ENCODE measurements at places on chromosomes 7 and 10.

- DNase-seq: no peak
These were observed 89.0 kb downstream of the THSD7A start for GRCh38 chr7:11743016-11743415.

GRCh38 chr10:29415876-29416275 is 127.0 kb downstream of the LYZL1 start:
- no peak for DNase-seq

- no peak for DNase-seq
These were observed 9.1 kb upstream of the ZNF316 start for GRCh38 chr7:6628045-6628444.

DNA sequence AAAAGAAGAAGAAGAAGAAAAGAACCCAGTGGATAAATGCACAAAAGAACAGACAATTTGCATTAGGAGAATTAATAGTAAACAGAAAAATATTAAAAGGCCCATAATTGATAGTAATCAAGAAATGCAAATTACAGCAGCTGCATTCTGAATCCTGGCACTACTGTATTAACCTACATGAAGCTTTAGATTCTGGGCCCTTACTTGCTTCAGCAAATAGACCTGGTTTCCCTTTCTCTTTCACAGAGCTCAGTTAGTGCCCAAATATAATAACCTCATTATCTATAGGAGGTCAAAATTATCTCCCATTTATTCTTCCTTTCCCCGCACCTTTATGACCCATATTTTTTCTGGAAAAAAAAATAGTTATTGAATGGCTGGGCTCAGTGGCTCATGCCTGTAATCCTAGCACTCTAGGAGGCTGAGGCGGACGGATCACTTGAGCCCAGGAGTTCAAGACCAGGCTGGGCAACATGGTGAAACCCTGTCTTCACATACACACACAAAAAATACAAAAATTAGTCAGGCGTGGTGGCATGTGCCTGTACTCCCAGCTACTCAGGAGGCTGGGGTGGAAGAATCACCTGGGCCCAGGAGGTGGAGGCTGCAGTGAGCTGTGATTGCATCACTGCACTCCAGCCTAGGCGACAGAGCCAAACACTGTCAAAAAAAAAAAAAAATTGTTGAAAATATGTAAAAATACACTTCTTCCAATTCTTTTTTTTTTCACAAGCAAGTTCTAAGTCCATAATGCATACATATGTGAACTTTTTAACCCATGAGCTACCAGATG is 36.0 kb upstream of the PIK3AP1 start:
- DNase-seq: no peak

GRCh38 chr7:68504716-68505115 is 1093.6 kb upstream of the AUTS2 start:
- no peak for DNase-seq

DNA sequence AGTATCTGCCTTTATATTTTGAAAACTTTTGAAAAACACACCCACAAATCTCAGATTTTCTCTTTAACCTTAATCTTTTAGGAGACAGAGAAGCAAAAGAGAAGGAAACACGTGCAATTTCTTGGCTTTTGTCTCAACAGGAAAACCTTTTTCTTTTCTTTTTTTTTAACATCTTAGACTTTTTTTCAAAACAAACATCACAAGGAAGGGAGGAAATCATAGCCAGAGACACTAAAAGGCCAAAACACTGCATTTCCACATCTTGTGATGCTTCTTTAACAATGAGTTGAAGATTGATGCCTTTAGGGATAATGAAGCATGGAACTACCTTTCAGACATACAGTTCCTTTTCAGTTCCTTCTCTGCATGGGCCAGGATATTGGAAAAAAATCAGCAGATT is 136.6 kb upstream of the NRBF2 start:
- DNase-seq: no peak

DNA sequence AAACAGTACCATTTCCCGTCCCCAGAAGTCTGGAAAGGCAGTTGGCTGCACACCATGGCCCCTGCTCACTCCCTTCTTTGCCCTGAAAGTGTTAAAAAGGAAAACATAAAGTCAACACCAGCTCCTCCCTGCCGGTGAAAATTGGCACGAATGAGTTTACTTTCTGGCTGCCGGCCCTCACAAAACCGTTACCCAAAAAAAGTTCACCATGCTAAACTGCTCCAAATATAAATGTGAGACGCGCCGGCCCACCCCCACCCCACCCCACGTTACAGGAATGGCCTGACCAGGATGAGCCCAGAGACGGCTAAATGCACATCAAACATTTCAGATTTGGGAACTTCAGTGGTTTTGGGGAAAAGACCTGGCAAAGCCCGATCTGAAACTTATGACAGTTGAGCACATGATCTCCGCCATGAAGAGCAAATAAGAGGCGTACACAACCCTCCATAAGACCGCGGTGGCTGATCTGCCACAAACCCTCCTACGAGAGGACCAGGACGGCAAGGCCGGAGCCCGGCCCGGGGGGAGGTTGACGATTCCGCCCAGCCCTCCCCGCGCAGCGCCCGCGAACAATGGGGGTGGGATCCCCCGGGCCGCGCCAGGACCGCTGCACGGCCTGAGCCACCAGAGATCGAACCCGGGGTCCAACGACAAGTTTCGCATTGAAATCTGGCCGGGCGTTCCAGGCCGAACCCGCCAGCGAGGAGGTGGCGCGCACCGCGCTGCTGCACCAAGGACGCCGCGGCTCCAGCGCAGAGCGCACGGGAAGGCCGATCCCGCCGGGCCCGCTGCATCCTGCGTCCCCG is 952 bp downstream of the DIP2C start:
- peak; percentile 35 for DNase-seq

DNA sequence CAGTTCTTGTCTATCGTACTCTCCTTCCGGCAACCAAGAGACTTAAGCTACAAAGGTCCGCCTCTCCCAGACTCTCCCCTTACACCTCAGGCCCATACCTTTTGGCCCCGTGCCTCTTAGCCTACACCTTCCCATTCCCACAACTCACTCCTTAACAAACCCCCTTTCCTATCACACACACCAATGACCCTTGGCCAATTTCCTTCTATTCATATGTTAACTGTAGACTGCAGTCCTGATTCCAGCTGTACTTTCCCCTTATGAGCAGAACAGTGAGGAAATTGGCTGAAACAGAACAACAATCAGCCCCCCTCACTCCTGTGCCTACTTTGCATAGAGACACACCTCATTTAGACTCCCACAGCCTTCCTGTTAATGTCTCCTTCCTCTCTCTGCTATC is 1.4 kb upstream of the TMEM139 start:
- no peak for DNase-seq

GRCh38 chr10:90378524-90379076 is 479.2 kb downstream of the HTR7 start:
- no peak for DNase-seq

DNA sequence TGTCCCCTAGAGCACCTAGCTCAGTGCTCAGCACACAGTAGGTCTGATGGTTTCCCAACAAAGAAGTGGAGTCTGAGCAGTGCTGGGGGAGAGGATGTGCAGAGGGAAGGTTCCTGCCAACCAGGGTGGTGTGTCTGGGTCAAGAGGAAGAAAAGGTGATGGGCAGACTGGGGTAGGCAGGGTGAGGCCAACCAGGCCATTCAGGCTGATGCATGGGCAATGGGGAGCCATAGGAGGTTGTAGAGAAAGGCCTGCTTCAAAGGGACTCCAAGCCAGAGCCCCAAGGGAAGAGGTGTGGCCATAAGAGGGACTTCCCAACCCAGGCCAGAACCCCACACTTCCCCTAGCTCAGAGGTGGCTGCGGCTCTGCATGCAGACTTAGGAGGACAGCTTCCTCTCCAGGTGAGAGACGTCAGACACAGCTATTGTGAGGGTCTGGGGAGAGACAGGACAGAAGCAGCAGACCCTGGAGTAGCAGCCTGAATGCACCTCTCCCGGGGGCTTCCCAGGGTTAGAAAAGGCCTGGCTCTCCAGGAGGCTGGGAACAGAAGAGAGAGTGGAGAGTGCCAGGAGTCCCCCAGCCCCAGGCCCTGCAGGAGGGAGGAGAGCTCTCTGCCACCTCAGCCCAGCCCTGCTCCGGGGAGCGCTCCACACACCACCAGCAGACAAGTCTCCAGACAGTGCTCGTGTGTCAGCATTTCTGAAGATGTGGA is 87.4 kb upstream of the ZMIZ1 start:
- DNase-seq: no peak

DNA sequence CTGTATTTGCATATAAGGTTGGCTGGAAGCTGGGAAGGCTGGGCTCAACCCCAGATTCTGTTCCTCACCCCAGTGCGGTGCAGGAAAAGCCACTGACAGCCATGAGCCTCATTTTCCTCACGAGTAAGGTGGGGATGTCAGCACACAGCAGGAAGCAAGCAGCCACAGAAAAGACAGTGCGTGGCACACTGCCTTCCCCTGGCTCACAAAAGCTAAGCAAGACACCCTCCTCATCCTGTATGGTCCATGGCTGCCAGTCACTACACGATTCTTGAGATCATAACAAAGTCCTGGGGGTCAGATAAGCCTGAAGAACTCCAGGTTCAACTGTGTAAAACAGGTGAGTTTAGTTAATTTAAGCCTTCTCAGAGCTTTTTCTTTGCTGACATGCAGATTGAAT is 28.9 kb upstream of the DDC start:
- DNase-seq: no peak

DNA sequence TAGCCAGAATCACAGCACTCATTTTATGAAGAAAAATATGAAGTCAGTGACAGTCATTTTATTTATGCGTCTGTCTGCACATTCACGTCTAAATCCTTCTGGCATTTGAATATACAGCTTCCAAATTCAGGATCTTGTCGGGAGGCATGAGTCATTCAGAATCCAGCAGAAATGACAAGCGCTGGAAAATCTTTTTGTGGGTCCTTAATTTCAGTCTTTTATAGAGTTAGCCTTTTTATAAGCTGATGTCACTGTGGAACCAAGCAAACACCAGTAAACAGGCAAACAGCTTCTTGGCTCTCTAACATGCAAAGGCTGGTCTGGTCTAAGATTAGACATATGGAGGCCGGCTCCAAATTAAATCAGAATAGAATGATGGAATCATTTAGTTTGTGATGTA is 388.2 kb upstream of the TEX47 start:
- no peak for DNase-seq

GRCh38 chr7:77439572-77439971 is 23.4 kb upstream of the GSAP start:
- no peak for DNase-seq

DNA sequence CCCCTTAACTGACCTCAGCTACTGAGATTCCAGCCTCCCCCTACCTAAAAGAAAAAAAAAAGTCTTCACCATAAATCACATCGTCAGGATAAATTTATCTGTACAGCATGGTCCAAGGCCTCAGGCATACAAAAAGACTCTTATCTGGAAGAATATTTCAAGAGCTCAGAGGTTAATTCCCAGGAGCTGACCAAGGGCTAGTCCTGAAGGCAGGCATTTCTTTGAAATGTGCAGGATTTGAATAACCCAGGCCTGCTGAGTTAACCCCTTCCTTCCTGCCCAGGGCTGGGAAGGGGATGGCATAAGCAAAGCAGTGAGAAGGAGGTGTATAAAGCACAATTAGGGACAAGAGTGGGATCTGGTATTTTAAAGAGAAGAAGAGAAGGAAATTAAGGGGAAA is 111.2 kb downstream of the RNLS start:
- DNase-seq: no peak

- no peak for DNase-seq
These were observed 129.4 kb downstream of the INHBA start for GRCh38 chr7:41573443-41573842.

GRCh38 chr7:100604976-100605911 is 3.1 kb downstream of the PCOLCE start:
- no peak for DNase-seq

- no peak for DNase-seq
These were observed 1.8 kb downstream of the C10orf95 start for GRCh38 chr10:102449321-102450123.

DNA sequence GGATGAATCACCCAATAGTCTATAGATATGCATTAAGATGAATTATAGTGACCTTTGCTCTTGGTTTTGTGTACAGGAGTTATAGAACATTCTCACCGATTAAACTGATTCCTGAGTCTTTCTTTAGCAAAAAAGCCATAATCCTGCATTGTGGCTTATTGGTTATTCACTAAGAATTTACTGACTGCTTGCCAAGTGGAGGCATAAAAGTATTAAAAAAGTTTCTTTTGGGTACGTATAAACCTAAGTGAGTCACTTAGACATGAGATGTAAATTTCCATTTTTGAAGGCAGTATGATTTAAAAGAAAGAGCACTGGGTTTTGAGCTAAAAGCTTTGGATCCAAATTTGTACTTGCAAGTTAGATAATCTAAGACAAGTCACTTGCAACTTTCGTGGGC is 100.7 kb downstream of the CDK6 start:
- DNase-seq: no peak

DNA sequence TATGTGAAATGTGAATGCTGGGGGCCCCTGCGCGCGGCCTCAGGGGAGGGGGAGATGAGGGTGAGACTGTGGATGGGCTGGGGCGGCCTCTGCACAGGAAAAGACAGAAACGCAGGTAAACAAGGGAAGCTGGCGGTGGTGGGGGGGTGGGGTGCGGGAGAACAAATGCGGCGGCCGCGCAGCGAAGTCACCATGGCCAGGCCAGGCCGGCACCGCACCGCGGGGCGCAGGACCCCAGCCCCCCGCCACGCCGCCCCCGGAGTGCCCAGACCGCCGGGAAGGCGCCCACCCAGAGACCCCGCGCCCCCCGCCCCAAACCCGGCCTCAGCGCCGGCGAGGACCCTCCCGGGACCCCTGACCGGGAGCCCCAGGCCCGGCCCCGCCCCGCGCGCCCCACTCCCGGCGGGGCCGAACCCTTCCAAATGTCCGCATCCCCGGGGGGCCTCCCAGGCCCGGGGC is 14.5 kb upstream of the DNAAF5 start:
- DNase-seq: no peak

DNA sequence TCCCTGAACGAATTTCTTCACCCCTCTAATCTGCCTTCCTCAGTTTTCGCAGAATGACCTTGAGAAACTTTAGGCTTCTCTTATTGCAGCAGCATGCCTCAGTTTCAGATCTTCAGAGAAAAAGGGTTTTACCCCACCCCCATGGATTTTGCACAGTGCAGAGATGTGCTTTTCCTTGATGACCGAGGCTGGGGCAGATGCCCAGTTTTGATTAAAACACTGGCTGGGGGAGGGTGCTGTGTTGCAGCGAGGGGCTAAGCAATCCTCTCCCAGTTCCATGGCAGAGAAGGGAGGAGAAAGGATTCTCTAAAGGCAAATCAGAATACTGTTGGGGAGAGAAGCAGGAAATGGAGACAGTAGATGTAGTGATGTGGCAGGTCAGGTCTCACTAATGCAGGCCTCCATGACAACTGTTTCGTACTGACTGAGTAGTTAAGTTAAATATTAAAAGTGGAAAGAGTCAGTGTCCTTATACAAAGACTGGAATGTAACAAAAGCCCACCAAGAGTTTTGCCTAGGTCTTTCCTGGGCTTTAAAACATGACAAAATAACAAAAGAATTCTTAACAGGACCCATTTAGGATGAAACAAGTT is 50.8 kb upstream of the PDZD8 start:
- DNase-seq: no peak

GRCh38 chr10:124138883-124139348 is 45.5 kb upstream of the CHST15 start:
- no peak for DNase-seq

GRCh38 chr7:129575699-129576098 is 35.8 kb upstream of the NRF1 start:
- DNase-seq: no peak

- DNase-seq: no peak
These were observed 19.4 kb downstream of the C1GALT1 start for GRCh38 chr7:7201578-7202374.

GRCh38 chr7:34327681-34328080 is 330.3 kb upstream of the NPSR1 start:
- no peak for DNase-seq

GRCh38 chr10:86267286-86268195 is 99.1 kb downstream of the GRID1 start:
- DNase-seq: no peak

- DNase-seq: no peak
These were observed 110.6 kb downstream of the OAT start for GRCh38 chr10:124308056-124308645.
